ENCODE measurements at places on chromosomes 7 and 10.

GRCh38 chr10:35639728-35640401, 2.2 kb downstream of the FZD8 start:
- DNase-seq: no peak

- DNase-seq: no peak
Measured at GRCh38 chr7:91314591-91315323, 50.5 kb downstream of the FZD1 start.

- DNase-seq: no peak
Measured at GRCh38 chr7:70557338-70557737, 574.6 kb upstream of the GALNT17 start.

GRCh38 chr10:45219416-45219815, 96.0 kb downstream of the OR13A1 start:
- no peak for DNase-seq

- no peak for DNase-seq
Measured at GRCh38 chr10:65611592-65611991, 1314.2 kb upstream of the LRRTM3 start.

DNA sequence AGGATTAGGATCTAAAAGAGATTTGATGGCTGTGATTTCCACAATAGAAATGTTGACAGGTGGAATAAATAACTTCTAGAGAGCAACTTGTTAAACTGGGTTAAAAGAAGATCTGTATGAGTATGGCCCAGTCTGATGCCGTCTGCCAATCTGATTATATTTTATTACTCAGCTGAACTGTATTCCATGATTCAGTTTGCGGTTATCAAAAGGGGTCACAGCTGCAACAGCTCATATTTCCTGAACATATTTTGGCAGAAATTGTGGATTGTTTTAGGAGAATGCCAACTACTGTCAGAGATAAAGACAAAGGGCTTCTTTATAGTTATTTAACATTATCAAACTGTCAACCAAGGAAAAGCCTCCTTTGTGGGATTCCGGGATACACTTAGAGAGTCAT, 244.8 kb upstream of the MINDY3 start:
- DNase-seq: no peak

DNA sequence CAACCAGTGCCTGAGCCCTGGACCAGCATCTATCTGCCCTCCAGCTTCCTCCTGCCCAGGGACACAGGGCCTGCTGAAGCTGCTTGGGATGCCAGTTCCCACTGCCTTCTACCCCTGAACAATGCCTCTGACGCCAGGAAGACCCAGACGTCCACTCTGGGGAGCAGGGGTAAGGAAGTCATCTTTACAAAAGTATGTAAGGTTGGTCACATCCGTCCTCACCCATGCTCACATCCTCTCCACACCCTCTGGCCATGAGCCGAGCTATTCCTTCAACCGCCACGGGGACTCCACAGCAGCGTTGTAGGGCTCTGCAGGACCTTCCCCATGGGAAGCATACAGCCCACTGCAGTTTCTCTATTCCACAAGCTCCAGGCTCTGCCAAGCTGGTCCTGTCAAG, 58.5 kb downstream of the CLRN3 start:
- DNase-seq: no peak

DNA sequence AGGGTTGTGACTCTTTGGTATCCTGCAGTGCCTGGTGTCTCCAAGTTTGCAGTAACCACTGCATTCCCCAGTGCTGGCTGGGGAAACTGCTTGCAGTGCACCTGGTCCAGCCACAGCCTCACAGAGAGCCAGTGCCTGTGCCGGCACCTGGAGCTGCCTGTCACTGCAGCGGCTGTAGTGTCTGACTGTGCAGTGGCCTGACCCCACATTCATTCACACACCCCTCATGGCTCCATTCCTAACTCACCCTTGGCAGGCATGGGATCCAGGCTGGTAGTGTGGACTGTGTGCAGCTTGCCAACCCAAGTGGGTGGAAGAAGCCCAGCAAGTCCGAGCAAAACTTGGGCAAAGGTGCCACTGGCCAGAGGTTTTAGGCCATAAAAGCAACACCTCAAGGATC, 3.7 kb upstream of the CYP3A43 start:
- DNase-seq: no peak

DNA sequence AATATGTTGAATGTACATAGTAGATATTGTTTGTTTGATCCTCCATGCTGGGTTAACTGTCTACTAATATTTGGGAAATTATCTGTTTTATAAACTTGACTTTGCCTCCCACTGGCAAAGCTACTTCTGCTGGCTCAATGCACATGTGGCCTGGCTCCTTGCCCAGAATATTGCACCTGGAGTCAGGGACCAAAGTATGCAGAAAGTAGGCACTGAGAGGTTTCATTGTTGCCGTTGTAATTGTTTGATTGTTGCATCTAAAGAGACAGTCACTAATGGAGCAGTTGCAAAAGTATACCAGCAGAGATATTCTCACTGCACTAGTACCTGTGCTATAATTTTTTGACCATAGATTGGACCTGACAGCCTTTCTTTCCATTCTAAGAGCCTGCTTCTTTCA, 137.8 kb upstream of the CNTNAP2 start:
- peak; percentile 67 for DNase-seq

DNA sequence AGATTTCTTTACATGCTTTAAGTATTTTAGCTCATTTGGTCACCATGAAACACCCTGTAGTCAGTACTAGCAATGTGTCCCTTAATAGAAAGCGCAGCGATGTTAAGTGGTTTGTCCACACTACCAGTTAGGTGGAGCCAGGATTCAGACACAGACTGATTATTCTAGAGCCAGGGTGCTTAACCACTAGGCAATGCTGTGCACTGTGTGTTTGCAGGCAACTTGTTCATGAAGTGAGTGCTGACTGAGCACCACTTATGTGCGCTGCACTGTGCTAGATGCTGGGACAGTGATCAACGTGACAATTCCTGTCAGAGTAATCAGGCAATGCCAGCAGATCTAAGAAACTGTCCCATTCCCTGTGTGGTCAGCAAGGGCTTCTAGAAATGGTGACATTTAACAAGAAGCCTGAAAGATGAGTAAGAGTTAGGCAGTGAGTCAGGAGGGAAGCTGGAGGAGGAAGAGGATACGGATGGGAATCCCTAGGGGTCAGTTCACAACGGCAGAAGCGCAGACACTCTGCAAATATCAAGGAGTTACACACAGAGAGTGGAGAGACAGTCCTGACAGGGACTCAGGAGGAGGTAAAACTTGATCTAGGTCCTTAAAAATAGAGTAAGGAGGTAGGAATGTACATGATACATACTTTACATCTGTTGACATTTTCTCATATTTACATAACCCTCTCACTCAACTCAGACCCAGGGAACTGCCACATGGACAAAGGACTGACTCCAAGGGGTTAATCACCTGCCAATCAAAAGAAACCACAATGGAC, 69.7 kb upstream of the EGR2 start:
- no peak for DNase-seq

GRCh38 chr10:11825796-11826414, 2.7 kb downstream of the PROSER2 start:
- DNase-seq: no peak

- no peak for DNase-seq
Measured at GRCh38 chr7:71454981-71455380, 323.0 kb downstream of the GALNT17 start.

GRCh38 chr7:112052498-112052897, 153.7 kb downstream of the DOCK4 start:
- no peak for DNase-seq

- no peak for DNase-seq
Measured at GRCh38 chr7:111082351-111082750, 8.6 kb upstream of the LRRN3 start.

DNA sequence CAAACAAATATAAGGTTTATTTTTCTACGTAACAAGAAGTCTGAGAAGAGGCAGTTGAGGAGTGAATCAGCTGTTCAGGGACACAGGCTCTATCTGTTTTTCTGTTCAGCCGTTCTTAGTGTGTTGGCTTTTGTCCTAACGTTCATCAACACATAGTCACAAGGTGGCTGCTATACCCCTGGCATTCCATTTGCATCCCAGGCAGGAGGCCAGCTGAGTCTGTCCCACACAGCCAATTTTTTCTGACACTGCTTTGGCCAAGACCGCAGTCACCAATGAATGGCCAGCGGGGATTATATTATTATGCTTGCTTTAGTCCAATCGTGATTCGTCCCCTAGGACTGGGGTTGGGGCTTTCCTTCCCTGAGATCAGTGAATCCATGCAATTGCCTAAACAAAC, 143.4 kb upstream of the CHST15 start:
- no peak for DNase-seq

DNA sequence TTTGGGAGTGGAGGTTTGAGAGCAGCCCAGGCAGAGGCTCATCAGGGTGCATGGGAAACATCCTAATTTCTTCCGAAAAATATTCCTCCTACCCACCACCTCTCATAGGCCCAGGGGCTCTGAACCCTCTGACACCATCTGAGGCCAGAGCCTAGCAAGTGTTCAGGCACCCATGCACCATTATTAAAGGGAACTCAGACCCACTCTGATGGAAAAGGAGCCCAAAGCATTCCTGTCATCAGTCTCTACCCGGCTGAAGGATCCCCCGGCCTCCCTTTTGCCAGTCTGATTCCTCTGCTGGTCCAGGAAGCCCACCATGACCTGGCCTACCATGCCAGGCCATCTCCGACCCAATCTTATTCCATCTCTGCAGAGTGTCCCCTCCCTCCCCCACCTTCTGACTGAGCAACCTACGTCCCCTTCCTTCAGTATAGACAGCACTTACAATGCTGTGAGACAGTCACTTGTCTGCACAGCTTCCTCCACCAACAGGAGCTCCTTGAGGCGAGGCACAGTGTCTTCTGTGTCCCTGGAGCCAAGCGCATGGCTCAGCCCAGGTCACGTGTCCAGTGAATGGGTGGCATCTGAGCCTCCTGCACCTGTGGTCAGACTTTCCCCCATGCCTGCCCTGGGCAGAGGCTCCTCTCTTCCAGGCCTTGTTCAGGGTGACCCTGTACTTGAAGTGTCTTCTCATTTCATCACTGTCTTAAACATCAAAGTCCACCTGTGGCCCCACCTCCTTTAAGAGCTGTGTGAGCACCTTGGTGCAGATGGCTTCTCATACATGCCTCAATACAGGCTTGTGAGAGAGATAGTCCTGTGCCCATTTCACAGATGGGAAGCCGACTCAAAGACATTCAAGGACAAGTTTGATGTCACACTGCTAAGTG, 889 bp upstream of the GPR15LG start:
- DNase-seq: no peak

DNA sequence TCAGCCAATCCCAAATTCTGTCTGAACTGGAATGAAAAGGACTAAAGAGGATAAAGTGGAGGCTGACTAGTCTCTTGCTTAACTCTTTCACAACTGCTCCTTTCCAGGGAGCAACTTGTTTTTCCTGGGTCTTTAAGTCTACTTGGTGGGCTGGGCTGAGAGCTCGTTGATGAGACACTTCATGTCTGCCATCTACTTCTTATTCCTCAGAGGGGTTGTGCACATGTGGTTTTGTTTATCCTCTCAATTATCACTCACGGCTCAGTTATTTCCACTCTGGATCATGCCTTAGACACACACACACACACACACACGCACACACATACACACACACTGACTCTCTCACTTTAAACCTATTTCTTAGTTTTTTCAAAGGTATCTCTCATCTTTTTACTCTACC, 298.6 kb upstream of the MTPN start:
- DNase-seq: no peak

GRCh38 chr7:107773027-107773426, 29.1 kb downstream of the CBLL1 start:
- DNase-seq: no peak

GRCh38 chr7:87476179-87476557, 688 bp upstream of the ABCB4 start:
- no peak for DNase-seq

DNA sequence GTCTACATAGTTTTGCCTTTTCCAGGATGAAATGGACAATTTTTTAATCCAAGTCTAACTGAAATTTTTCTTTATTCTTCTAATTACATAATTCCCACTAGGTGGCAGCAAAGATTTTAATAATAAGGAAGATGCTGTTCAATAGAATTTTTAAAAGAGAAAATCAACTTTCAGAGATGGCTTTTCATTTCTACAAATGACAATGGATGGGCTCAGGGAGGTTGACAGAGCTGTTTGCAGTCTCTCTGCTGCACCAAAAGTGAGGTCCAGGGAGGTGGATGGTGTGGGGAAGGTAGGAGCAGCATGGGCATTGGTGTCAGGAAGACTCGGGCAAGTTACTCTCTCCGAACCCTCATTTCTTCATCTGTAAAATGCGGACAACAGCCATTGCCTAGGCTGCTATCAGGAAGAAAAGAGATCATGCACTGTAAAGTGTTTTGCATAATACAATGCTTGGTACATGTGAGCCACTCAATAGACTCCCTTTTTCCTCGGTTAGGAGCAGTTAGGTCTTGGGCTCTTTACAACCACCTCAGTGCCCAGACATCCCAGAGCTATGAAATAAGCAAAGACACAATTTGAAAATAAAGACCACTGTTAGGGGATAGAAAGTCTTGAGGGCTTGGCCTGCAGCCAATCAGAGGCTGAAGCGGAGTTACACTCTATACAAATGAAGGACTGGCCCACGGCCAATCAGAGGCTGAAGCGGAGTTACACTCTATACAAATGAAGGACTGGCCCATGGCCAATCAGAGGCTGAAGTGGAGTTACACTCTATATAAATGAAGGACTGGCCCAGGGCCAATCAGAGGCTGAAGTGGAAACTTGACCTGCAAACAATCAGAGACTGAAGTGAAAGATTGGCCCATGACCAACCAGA, 107.1 kb downstream of the ABLIM1 start:
- DNase-seq: peak; percentile 97

GRCh38 chr10:13724484-13724883, 137.7 kb downstream of the PRPF18 start:
- no peak for DNase-seq

DNA sequence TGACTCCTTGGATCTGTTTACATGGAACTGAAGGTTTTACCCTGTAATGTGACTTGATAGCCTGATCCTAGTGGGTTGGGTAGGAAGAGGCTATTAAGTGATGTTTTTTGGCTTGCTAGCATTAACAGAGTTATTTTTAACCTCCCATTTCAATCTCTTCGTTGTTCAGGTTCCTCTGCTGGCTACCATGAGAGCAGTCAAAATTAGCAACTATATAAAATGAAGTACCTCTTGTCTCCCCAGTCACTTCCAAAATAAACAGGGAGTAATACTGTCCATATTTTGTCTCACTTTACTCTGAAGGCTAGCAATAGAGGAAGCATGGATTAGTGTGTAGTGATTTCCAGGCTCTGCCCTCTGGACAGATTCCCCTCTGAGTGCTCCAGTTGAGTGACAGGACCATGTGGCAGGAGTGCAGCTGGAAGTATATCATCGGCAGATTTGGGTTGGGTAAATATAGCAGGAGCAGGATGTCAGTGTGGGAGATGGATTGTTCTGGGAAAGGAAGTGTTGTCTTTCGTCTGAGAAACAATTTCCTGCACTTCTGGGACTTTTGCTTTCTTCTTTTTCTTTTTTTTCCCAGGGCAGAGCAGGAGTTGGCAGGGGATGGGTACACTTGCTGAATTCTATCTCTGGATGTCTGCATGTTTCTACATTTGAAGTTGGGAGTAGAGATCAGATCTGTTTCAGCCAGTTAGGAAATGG, 35.2 kb downstream of the GBF1 start:
- DNase-seq: no peak

- DNase-seq: no peak
Measured at GRCh38 chr10:26803849-26804248, 56.9 kb downstream of the ABI1 start.

- no peak for DNase-seq
Measured at GRCh38 chr7:12670000-12670729, 17.3 kb upstream of the ARL4A start.
